Cerebellar nuclear complex (tissue), 1 donor: ENCODE measurements at places on chromosomes 5 and 9.

GRCh38 chr9:25648116-25648515, 30.1 kb downstream of the TUSC1 start:
- no peak for DNase-seq

- DNase-seq, result no peak
Measured at GRCh38 chr5:31407921-31408693, 123.8 kb downstream of the DROSHA start.

DNA sequence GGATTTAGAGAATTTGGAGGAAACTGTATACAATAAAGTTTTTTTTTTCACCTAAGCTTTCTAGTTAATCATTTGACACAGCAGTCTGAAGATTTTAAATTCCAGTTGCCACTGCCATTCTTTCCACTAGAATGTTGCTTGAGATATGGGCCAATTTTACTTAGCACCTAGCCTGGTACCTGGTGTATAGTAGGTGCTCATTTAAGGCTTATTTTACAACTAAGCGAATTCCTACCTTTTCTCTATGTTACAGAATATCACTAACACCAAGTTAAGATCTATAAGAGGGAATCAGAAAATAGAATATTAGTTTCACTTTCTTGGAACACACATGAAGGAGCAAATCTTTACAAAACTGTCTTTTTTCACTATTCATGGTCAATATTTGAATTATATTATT, 3.2 kb upstream of the DDX4 start:
- DNase-seq, result no peak

DNA sequence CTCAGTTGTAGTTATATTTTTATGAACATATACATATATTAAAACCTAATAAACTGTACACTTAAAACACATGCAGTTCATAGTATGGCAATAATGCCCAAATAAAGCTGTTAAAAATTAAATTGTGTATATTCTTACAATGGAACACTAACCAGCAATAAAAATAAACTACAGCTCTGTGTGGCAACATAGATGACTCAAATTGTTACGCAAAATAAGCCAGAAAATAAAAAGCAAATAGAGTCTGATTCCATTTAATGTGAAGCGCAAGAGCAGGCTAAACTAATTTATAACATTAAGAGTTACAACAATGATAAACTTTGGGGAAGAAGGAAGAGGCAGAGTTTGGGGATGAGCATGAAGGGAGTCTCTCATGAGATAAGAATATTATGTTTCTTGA, 597.3 kb downstream of the TLE1 start:
- no peak for DNase-seq

- DNase-seq, result no peak
Measured at GRCh38 chr9:76592091-76592973, 133.3 kb downstream of the GCNT1 start.

DNA sequence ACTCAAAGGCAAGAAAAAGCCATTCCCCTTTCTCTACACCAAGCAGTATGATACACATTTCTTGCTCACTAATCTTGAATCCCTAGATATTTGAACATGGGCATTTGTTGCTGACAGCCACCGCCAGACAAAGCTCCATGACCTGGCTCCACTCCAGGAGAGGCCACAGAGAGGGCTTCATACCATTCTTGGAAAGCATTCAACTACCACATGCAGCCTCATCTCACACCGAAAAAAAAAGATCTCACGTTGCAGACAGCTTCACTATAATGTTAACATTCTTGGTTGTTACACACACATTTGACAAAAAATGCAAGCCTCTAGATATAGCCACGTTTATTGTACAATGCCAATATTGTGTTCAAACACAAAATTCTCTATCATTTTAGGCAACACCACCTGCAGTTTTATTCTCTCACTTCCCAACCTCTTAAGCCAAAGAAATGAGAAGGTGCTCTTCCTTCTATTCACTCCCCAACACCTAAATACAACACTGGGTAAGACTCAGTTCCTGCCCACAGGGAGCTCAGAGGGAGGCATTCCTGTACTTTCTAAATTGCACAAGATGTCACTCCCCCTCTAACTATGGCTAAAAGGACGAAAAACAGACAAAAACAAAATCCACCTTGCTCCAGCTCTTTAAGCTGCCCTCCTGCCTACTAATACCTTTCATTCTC, 222.4 kb downstream of the TSSK1B start:
- no peak for DNase-seq

DNA sequence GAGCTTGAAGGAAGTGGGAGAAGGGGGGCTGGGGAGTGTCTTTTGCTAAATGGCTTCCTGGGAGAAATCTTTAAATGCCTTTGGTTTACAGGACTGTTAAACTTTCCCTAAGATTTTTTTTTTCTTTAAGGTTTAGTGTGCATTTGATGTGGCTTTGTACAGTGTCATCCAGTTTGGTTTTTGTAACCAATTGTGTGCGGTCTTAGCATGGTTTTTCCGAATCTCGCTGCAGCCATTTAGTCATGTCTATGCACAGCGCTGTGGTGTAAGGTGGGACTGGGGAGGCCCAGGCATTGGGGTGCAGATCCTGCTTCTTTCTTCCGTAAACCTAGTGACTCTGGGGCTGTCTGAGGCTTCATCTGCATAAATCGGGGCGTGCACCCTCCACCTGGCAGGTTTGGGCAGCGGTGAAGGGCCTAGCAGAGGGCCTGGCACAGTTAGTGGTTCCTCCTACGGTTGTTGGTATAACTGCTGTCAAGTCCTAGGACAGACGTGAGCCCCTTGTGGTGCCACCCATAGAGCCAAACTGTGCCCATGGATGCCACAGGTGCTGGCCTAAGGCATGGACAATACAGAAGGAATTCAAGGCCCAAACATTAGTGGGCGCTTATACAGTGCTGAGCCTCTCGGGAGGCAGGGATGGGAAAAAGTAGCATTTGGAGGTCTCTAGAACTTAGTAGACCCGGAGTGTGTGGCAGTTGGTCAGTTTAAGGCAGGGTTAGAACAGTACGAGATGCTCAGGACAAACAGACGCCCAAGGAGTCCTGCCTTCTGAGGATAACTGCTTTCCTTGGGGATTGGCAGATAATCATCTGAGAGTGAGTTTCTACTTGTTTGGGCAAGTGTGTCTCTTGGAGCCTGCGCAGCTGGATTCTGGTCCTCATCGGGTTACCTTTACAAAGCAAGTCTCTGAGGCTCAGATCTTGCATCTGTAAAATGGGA, 1.5 kb downstream of the PRRC2B start:
- DNase-seq, result no peak

- no peak for DNase-seq
Measured at GRCh38 chr5:15790446-15791018, 290.6 kb downstream of the FBXL7 start.

- DNase-seq, result no peak
Measured at GRCh38 chr9:124290743-124291554, 33.2 kb downstream of the NEK6 start.

DNA sequence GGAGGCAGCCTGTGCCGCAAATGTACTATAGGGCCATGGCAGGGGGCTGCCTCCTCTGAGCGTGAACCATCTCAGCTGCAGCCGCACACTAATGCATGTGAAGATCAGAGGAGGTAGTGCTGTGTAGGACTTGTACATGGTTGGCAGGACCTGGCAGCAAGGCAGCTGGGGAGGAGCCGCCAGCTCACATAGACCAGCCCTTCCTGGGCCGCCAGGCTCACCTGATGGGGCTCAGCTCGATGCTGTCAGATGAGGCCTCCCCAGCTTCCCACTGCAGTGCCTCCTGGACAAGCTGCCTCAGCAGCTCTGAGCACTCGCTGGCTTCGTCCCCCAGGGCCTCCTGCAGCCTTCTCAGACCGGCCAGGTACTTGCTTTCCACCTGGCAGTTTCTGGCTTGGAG, 18.0 kb upstream of the CORO2A start:
- no peak for DNase-seq

GRCh38 chr5:44891116-44891515, 82.4 kb downstream of the MRPS30 start:
- DNase-seq, result no peak

DNA sequence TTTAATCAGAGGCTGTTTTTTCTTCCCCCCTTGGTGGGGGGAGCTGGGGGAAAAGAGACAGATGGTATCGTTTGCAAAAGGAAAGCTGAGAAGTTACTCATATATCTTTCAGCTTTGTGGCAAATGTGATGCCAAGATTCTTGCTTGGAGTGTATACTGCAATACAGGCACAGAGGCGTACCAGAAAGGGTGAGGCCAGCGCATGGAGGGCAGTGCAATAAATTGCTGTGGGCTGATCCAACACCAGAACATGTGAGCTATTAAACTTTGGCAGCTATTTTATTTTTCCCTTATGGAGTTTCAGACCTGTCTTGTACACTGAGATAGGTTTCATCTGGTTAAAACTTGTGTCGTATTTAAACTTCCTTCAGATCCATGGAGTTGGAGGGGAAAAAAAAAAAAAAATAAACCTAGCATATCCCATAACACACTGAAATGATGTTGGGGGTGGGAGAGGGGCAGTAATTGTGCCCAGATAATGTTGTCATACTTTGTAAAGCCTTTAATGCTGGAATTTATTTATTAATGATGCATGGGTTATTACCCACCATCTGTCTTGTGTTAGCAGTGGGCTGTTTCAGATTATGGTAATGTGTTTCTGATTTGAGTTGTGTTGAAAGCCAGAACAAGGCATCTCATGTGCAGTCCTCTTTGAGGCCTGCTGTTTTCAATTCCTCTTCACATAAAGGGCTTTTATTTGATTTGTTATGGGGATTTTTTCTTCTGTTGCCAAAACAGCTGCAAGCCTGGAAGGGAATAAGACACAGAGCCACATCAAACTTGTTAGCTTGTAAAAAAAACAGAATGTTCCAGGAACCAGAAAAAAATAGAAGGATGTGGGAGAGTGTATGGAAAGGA, 891.3 kb downstream of the TLE1 start:
- no peak for DNase-seq

- no peak for DNase-seq
Measured at GRCh38 chr5:93189707-93190120, 391.3 kb downstream of the NR2F1-AS1 start.

- no peak for DNase-seq
Measured at GRCh38 chr9:7154650-7155049, 396.9 kb downstream of the KDM4C start.

GRCh38 chr9:112174222-112174964, 704 bp downstream of the SUSD1 start:
- no peak for DNase-seq

- no peak for DNase-seq
Measured at GRCh38 chr9:91834740-91835139, 115.3 kb downstream of the ROR2 start.

DNA sequence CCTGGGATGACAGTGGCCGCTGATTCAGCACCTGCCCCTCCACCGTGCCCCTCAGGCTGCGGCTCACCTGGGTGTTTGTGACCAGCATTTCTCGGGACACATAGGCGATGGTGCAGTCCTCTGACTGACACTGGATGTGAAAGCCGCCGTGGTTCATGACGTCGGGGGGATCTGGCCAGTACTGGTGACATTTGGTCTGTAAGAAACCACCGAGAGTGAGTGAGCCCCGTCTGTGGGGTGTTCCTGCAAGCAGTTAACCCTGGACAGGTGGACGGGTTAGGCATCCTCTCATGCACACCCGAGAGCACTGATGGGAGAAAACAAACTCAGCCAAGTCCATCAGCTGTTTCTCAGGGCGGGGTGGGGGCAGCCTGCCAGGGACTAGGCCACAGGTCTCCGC, 62.5 kb upstream of the EPB41L4B start:
- no peak for DNase-seq
